ENCODE measurements at places on chromosomes 11 and 22. TPM values are rescaled to one million over a fixed set of nuclear protein-coding genes. Genes with fewer than 3 reads are reported as not detected.

MYEOV gene
- not detected for total RNA-seq

MS4A12 gene
- total RNA-seq = not detected

ARAP1 gene
- total RNA-seq = 206 TPM

NRIP3 gene
- 2.7 TPM for total RNA-seq

FAM227A gene
- total RNA-seq = 0.59 TPM

INSC gene
- not detected for total RNA-seq

KIF18A gene
- 25.9 TPM for total RNA-seq
